IMR-90 (cell line): ENCODE measurements at places on chromosomes 1 and 21.

GRCh38 chr1:114156538-114157274 lies 3.0 kb upstream of the SYT6 start:
- no peak for DNase-seq

GRCh38 chr21:25330266-25330665 lies 277.0 kb downstream of the MRPL39 start:
- DNase-seq, result peak; percentile 61

GRCh38 chr1:62064829-62065407 lies 129.7 kb upstream of the L1TD1 start:
- no peak for DNase-seq

- DNase-seq, result no peak
Observed at GRCh38 chr1:16630661-16631247, 17.4 kb upstream of the NBPF1 start.

- no peak for DNase-seq
Observed at GRCh38 chr1:168116327-168116799, 20.4 kb downstream of the GPR161 start.

DNA sequence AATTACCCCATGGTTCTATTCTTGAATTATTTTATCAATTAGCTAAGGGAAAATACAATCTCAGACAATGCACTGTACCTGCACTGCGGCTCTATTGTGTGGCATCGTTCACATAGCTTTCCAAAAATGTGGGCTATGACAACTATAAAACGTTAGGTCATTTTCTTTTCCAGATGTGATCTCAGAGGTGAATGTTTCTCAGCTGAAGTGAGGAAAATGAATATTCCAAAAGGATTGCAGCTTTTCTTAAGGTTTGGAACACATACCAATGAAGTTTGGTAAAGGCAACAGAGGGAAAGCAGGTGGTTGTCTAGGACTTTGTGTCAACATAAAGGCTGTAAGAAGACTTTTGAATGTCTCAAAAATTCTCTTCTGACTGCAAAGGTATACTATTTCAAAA lies 105.5 kb downstream of the NRIP1 start:
- peak; percentile 43 for DNase-seq

DNA sequence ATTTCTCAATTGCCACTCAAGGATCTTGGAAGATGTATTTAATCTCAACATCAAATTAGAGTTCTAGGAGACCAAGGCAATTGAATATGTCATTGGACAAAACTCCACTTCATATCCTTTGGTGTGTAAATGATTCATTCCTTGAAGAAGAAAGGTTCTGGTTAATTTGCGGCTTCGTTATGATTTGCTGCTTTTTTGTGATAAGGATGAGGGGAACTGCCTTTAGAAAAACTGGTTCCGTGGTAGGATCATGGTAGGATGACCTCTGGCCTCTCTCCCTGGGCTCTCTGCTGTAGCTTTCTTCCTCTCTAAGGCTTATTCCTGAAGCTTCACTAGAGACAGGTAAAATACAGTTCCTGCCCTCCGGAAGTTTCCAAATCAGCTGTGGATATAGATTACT lies 51.5 kb upstream of the ERRFI1 start:
- no peak for DNase-seq

- DNase-seq, result peak; percentile 1
Observed at GRCh38 chr1:114828251-114828650, 26.4 kb upstream of the SYCP1 start.

- peak; percentile 57 for DNase-seq
Observed at GRCh38 chr1:172414331-172414730, 6.2 kb upstream of the C1orf105 start.

DNA sequence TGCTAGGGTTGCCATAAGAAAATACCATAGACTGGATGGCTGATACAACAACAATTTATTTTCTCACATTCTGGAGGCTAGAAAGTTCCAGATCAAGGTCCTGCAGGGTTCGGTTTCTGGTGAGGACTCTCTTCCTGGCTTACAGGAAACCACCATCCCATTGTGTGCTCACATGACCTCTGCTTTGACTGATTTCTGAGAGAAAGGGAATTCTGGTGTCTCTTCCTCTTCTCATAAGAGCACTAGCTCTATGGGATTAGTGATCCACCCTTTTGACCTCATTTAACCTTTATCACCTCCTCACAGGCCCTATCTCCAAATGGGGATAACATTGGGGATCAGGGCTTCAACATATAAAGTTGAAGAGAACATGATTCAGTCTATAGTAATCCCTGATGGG lies 47.5 kb downstream of the MRPL39 start:
- no peak for DNase-seq

DNA sequence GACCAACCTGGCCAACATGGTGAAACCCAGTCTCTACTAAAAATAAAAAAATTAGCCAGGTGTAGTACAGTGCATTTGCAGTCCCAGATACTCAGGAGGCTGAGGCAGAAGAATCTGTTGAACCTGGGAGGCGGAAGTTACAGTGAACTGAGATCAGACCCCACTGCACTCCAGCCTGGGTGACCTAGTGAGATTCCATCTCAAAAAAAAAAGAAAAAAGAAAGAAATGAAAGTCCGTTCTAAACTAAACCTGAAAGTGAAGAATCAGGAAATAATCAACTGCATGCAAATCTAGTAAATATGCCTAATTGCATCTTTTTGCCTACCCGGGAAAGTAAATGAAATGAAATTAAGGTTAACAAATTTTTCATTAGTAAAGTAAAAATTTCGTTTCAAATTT lies 99.6 kb downstream of the ZZZ3 start:
- no peak for DNase-seq

DNA sequence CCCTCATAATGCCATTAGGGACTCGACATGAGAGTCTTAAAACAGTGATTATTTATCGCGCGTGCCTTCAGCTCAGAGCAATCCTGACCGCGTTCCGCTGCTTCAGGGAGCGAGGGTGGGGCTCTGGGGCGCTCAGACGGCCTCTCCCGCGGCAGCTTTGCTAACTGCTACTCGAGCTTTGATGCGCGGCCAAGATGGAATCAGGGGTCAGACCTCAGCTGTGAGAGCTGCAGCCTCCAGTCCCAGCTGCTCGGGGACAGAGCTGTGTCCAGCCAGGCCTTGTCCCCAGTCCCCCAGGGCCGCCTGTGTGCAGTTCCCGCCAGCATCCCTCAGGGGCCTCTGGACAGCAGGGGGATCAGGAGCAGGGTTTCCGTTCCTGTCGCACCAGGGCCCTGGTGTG lies 104.6 kb upstream of the TTC34 start:
- no peak for DNase-seq

DNA sequence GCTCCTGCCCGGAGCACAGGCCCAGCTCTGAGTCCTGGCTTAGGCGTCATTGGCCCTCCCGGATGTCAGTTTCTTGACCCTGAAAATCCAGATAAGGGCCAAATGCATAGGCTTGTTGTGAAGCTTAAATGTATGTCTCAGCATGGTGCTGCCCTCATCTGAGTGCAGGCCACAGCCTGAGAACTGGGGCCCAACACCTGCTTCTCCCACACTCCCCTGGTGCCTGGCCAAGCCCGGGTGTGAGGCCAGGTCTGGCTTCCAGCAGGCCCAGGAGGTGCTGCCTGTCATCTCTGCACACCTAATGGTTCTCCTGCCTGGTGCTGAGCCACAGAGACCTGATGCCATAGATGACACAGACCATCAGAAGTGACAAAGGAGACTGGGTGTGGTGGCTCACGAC lies 14.0 kb downstream of the MX2 start:
- DNase-seq, result no peak

- DNase-seq, result no peak
Observed at GRCh38 chr1:114669562-114670082, at the start of gene DENND2C. TSS of gene DENND2C (minus strand) at chr1:114670049. CDS start at chr1:114625984, 44,065 bp downstream.

DNA sequence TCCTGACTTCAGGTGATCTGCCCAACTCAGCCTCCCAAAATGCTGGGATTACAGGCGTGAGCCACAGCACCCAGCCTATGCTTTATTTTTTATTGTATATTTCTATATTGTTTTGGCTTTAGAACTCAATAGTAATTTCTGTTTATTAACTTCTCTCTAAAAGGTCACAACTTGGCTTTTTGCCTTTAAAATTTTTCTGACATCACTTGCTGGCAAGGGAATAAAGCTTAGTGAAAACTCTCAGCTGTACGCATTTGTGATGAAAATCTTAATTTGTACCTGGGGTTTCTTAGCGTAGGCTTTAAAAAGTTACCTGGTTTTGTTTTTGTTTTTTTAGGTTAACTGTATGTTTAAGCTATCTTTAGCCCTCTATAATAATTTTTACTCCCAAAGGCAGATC lies 36.2 kb downstream of the B3GALNT2 start:
- DNase-seq, result peak; percentile 36

- DNase-seq, result peak; percentile 67
Observed at GRCh38 chr21:15837645-15838044, 107.9 kb downstream of the USP25 start.

- DNase-seq, result peak; percentile 39
Observed at GRCh38 chr1:2314803-2315673, 76.3 kb downstream of the MORN1 start.

DNA sequence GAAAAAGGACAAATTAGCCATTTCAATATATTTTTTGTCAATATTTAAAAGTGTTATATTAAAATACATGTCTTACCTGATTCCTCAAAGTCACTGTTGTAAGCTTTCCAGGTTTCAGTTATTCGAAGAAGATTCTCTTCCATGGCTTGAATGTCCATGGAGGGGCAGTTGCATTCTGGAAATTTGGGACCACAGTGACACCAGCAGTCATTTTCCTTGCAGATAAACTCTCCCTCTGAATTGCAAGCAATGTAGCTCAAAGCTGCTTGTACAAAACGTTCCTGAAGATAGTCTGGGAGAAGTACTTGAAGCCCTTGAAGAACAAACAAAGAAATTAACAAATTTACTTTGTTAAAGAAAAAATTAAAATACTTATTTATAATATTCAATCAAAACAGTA lies 251.7 kb downstream of the BRINP3 start:
- no peak for DNase-seq

- DNase-seq, result no peak
Observed at GRCh38 chr1:37035796-37036666, 1.7 kb upstream of the GRIK3 start.

DNA sequence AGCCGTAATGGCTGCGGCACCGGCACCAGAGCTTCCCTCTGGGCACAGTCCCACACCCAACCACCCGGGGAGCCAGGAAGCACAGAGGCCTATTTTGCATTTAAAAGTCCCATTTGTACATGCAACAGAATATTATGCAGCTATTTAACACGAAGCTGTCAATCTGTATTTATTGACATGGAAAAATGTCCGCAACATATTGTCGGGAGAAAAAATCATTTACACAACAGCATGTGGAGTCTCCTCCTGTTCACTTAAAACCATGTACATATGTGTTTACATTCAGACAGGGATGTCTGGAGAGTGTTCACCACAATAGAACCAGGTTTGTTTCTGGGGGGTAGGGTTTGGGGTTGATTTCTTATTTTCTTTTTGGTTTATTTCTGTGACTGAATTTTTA lies 63.4 kb upstream of the GRIK3 start:
- no peak for DNase-seq

- no peak for DNase-seq
Observed at GRCh38 chr1:227685807-227686206, 49.3 kb downstream of the JMJD4 start.

- no peak for DNase-seq
Observed at GRCh38 chr1:242243472-242243871, 244.6 kb upstream of the MAP1LC3C start.

DNA sequence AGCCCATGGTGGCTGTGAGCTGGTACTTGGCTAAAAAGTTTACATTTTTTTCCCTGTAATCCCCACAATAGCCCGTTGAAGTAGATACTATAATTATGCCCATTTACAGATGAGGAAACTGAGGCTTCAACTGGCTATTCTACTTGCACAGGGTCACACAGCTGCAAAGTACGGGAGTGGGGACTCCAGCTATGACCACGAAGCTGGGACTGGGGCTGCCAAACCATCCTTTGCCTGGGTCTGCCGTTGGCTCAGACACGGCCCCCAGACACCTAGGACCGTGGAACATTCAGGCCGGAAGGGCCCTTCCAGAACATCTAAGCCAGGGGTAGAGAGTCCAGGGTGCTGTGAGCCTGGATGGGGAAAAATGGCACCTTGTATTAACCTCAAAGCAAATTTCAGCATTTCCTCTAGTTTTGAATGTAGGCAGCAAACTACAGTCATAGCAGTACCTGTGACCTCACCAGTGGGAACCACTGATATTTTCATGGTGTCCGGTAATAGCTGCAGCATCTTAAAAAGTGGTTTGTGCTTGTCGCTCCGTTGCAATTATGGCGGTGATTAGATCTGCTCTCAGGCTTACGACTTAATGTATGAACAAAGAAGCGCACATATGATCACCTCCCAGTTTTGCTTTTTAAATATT lies 4.3 kb downstream of the TP73 start:
- DNase-seq, result no peak

- DNase-seq, result no peak
Observed at GRCh38 chr1:242128951-242129502, 130.1 kb upstream of the MAP1LC3C start.

- DNase-seq, result no peak
Observed at GRCh38 chr1:182709855-182710254, 25.5 kb upstream of the RGS8 start.

- no peak for DNase-seq
Observed at GRCh38 chr21:44710756-44711326, 531 bp downstream of the TSPEAR start.
